GM04504 (cell line): ENCODE measurements at places on chromosomes 1 and 21.
A peak's percentile ranks its signal among the peaks of the same experiment; 100 is the strongest.

DNA sequence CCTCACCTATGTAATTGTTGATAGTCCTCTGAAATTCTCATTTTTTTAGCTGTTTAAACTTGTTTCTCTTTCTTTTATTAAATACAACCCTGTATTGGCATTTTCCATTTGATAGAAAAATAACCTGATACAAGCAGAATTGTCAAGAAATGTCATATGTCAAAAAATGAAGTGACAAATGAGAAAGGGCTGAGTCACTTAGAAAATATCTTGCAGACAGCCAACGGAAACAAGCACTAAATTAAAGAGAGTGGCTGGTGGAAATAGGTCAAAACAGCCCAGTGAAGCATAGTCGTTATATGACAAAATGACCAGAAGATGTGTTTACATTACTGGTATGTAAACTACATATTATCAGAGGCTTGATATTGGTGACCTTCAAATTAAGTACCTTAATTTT is 484.4 kb downstream of the PLA2G4A start:
- no peak for DNase-seq

DNA sequence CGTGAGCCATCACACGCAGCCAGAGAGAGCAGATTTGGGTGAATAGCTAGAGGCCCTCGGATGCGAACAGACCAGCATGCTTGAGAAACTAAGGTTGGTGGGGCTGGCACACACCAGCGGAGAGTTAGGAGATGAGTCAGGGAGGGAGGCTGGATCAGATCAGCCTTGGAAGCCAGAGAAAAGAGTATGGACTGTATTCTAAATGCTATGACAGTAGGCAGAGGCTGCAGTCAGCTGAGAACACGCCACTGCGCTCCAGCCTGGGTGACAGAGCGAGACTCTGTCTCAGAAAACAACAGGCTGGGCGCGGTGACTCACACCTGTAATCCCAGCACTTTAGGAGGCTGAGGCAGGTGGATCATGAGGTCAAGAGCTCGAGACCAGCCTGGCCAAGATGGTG is 4.0 kb upstream of the PLEKHM2 start:
- DNase-seq = peak; percentile 77

- peak; percentile 48 for DNase-seq
Observed at GRCh38 chr1:68213843-68214242, 18.5 kb downstream of the WLS start.

DNA sequence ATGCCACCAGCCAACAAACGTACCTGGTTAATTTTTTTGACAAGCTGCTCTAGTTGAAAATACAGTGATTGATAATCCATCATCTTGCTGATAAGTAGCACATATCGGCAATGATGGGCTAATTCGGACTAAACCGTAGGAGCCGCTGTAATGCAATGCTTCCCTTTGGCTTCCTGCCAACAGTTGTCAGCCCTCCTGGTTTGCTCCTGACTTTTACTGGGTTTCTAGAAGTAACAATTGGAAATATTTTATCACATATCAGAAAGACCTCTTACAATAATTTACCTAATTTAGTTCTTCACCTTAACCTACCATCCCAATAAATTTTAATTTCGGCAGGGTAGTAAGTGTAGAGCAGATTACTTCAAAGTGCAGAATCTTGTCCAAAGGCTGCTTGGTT is 148.5 kb downstream of the DHRS3 start:
- no peak for DNase-seq

- DNase-seq = no peak
Observed at GRCh38 chr1:37056325-37056724, 22.0 kb upstream of the GRIK3 start.

GRCh38 chr1:91506071-91506470 is 5.4 kb downstream of the CDC7 start:
- no peak for DNase-seq

GRCh38 chr1:117541003-117541402 is 64.8 kb upstream of the TENT5C start:
- DNase-seq = no peak

DNA sequence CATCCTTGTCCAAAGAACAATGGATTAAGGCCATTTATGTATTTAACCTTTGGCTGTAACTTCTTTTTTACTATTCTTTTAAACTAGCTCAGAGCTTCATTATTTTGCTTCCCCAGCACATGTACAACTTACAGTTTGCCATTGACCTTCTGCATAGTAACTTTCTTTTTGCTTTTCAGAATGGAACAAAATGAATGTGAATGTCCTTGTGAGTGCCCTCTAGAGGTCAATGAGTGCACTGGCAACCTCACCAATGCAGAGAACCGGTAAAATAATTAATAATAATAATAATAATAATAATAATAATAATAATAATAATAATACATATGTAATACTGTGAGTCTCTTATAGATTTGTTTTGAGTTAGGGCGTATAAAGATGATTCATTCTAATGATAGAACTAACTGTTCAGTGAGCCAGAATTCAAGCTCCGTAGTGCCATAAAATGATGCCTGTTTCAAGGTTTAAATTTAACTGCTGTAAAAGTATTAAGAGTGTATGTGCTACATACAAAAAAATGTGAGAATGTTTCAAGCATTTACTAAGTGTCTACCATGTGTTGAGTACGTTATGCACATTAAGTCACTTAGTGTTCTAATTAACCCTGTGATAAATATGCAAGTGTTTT is 69.0 kb upstream of the RAVER2 start:
- DNase-seq = no peak

- DNase-seq = no peak
Observed at GRCh38 chr1:7539769-7540175, 231.3 kb upstream of the VAMP3 start.

- DNase-seq = no peak
Observed at GRCh38 chr1:8370905-8371315, 53.0 kb downstream of the SLC45A1 start.

DNA sequence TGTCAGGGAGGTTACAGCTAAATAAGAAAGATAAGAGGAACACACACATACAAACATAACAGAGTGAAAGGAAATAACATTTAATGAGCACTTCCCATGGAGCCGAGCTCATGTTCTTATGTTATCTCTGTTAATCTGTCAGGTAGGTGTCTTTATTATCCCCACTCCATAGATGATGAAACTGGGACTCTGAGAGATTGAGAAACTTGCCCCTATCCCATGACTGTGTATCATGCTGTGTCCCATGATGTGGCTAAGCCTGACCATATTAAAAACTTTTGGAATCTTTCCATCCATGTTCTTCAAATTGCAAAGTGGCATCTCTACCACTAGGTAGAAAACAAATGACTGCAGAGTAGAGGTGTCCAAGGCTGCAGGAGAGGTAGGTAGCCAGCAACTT is 285.2 kb upstream of the SGIP1 start:
- no peak for DNase-seq
